ENCODE measurements at places on chromosomes 3 and 15.
A peak's percentile ranks its signal among the peaks of the same experiment; 100 is the strongest.

- DNase-seq: no peak
These were observed 132.4 kb downstream of the FHIT start for GRCh38 chr3:61118830-61119229.

DNA sequence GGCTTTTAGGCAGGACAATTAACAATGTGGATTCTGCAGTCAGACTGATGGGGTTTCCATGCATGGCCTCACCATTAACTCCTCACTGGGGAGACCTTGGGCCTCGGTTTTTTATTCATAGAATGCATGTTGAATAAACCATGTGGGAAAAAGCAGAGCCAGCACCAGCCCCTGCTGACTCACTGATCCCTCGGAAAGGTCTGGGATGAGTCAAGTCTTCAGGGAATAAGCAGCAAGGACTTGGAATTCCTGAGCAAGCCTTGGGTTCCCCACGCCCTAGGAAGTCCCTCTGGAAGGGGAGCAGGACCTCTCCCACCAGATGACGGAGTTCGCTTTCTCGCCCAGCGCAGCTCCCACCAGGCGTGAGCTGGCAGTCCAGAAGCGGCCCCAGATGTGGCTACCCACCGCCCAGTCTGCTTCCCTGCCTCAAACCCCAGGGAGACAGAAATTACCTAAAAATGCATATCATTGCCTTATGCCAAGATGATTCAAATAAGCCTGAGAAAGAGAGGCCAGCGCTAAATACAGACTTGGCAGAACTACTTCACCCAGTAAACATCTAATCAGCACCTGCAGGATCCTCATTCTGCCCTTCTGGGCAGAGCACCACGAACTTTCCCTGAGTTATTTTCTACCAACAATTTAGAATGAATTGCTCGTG is 45.4 kb downstream of the BTD start:
- peak; percentile 90 for DNase-seq

GRCh38 chr3:188947401-188948280 is 224.1 kb upstream of the TPRG1 start:
- peak; percentile 89 for DNase-seq

- DNase-seq: no peak
These were observed 37.1 kb upstream of the LIMD1 start for GRCh38 chr3:45557471-45557870.

GRCh38 chr3:29694331-29694730 is 413.5 kb downstream of the RBMS3 start:
- no peak for DNase-seq

DNA sequence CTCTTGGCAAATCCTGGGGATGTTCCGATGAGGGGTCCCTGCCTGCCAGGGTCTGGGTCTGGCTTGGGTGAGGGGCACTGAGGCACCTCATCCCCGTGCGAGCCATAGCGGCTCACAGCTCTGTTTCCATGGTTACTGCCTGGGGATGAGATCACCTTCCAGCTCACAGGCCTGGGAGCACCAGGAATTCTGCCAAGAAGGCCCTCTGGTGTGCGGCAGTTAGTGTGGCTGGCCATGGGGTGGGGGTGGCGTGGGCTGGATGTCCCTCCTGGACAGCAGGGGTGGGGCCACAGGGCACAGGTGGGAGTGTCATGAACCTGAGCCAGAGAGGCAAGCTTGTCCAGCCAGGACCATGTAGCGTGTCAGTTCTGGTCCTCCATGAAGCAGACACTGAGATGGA is 22.1 kb upstream of the PRR23E start:
- peak; percentile 87 for DNase-seq

DNA sequence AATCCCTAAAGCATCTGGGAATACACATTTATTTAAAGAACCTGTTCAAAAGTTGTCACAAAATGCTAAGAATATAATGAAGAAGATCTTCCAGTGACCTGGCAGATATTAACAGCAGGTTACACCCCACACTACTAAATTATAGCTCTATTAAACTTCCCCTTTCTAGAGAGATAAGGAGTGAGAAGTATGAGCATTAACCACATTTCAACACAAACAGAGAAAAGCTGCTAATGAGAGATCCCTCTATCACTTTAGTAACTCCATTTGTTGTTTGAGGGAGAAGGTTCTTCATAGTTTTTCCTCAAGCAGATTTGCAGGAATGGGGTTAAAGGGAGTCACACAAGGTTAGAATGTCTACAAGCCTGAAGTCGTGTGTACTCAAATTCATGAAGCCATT is 3.6 kb downstream of the COL8A1 start:
- no peak for DNase-seq

DNA sequence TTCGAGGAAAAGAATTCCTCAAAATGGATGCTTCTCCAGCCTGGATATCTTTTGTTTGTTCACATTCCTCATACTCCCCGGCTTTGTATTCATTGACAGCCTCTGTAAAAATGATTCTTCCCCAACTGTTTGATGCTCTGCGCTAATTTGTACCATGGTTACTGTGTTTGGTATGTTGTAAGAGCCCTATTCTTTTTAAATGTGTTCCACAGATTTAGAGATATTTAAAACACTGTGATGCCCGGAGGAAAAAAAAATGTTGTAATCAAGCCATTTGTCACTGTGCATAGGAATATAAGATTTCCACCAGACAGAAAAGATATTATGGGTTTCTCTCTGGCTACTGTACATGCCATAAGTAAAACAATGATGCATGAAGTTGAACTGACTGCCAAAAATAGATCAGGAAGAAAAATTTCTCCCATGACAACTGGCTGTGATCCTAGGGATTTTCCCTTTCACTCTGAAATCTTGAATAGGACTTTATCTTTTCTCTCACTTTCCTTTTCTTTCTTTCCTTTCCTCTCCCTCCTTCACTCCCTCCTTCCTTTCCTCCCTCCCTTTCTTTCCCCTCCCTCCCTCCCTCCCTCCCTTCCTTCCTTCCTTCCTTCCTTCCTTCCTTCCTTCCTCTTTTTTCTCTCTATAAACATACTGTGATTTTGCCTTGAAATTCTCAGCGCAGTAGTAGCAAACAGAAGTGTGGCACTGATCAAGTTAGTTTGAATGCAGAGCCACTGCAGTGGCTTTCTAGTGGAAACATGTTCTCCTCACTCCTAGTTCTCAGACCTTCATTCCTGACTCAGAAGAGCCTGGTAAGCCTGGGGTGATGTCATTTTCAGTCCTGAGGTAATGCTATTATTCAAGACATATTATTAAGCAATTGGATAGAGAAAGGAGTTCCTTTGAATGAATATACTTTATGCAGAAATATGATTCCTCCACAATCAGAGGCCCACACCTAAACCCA is 254.9 kb upstream of the TBL1XR1 start:
- peak; percentile 78 for DNase-seq

DNA sequence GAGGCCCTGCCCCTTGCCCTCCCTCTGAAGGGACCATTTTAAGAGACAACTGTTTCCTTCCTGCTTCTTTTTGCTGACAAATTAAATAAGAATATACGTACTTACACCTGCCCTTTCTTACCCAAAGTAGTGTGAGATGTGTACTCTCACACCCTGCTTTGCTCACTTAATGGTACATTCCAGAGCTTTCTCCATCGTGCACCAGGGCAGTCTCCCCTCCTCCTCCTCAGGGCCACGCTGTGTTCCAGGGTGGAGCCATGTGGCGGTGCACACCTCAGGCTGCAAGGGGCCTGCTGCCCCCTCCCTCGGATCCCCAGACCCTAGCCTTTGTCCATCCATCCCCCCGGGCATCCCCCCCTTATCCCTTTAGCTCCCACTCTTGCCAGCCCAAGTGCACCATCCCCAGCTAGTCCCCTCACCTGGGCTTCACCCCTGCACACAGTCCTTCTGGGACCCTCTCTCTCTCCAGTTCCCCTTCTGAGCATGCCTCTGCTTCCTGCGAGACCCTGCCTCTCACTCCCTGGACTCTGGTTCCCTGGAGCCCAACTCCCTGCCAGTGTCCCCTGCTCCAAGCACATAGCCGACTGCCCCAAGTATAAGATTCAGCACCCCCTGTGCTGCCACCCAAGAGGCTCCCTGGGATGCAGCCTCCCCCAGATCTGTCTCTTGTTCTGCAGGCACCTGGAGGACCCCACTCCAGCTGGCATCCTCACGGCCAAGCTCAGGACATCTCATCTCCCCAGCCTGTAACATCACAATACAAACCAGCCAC is 89.5 kb upstream of the IQSEC1 start:
- no peak for DNase-seq

- DNase-seq: peak; percentile 85
These were observed 43.1 kb downstream of the PDE8A start for GRCh38 chr15:85024509-85025336.

GRCh38 chr3:45994419-45995235 is 997 bp downstream of the FYCO1 start:
- no peak for DNase-seq

DNA sequence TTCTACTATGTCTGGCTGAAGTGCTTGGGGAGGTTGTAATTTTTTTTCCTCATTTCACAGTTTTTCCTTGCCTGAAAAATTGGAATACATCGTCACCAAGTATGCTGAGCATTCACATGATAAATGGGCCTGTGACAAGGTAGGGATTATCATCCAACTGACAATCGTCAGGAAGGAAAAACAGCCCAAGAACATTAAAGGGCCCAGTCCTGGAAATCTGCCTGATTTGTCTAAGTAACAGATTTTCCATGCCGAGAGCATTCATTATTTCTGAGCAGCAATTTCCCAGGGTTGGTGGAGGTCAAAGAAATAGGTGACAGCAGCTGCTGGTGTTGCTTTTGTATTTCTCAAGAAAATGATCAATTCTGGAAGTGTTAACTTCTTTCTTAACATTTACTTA is 226.0 kb upstream of the CHRM5 start:
- no peak for DNase-seq

DNA sequence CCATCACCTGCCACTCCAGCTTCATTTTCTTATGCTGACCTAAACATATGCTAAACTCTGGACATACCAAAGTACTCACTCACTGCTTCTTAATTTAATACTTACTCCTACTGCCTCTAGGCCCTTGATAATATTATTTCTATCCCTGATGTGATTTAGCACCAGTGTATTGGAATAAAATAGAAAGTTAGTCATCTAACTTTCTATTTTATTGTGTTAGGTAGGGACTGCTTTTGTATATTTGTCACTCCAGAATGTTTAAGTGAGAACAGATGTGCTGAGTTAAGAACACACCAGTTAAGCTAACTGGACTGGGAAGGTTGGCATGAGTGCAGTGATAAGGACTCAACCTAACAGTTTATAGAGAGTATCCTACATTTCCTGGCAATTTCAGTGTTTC is 6.5 kb upstream of the CLDN16 start:
- no peak for DNase-seq

DNA sequence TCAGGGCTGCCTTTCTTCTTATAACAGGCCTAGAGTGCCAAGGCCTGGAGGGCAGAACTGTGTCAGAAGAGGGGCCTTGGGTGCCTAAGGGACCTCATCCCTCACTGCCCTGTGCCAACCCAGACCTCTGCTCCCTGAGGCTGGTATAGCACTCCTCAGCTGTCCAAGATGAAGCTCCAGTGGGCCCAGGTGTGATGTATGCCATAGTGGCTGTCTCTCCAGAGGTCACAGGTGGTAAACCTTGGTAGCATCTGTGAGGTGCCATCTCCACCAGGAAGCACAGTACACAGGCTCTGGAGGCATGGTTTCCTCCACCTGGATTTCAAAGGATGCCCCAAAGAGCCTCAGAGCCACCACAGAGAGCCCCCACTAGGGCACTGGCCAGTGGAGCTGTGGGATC is 12.3 kb upstream of the KLHL40 start:
- DNase-seq: no peak

DNA sequence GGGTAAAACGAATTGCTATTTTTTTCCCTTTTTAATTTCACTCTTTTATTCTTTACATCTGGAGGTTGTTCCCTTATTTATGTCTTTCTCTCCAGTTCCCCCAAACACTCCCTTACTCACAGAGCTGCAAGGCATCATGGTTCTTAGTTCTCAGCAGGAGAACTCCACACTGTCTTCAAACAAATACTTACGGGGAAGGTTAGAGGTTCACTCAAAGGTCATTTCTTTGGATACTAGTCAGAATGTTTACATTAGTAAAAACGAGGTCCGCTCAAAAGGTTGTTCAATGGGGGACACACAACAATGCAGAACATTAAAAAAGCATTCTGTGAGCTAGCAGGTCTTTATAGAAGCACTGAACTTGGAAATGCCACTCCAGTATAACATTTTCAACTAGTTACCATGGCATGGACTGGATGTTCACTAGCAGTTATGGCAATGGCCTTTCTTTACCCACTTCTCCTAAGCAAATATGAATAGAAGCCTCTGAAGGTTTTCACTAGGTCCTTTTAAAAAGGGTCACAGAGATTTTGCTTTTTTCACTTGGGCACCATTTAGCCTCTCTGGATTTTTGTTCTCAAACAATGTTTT is 201.7 kb downstream of the MEIS2 start:
- DNase-seq: no peak

GRCh38 chr3:80017369-80017768 is 249.6 kb upstream of the ROBO1 start:
- DNase-seq: no peak

GRCh38 chr3:88988906-88989305 is 118.5 kb upstream of the EPHA3 start:
- DNase-seq: no peak

- peak; percentile 60 for DNase-seq
These were observed 368.0 kb downstream of the MFSD1 start for GRCh38 chr3:159169828-159170227.

GRCh38 chr15:98743177-98743576 is 94.8 kb downstream of the IGF1R start:
- no peak for DNase-seq

- no peak for DNase-seq
These were observed 22.1 kb upstream of the SCAANT1 start for GRCh38 chr3:63934041-63934866.

- DNase-seq: no peak
These were observed 15.3 kb upstream of the EBLN2 start for GRCh38 chr3:73046195-73046594.

DNA sequence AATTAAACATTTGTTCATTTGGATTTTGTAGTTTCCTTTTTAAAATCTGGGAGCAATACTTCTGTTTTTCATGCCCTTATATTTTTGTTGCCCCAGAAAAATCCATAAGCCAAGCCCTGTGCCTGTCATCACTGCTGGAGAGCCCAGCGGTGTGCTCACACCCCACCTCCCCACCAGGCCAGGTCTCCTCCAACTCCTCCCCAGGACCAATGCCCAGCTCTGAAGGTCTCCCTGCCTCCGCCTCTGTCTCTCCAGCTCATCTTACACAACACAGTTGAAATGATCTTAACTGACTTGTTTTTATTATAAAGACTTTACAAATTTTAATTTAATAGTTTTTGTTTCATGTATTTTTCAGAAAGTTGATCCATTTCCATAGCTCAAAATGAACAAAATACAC is 66.4 kb downstream of the RHCG start:
- no peak for DNase-seq

DNA sequence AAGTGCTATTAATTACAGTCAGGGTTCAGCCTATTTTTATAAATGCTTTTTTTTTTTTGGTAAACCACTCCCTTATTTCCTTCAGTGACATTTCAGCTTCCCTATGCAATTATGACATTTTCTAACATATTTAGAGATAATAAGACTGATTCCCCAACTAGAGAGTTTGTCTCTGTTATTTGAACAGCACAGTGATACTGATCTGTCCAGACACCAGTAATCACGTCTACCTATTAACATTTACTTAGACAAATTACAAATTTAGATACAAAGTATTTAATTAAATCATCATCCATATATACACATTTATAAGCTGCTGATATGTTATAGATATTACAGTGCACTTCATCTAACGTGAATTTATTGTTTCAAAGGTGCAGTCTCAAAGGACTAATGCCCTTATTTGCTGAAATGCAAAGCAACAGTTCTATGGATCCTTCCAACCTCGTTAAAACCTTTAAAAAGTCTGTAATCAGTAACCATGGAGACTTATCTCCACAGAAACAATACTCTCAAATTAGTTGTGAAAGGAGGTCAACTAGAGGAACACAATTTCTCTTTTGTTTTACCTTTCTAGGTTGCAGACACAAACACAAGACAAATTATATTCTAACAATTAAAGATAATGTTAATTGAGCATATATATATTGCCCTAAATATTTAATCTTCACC is 1531.1 kb downstream of the SI start:
- no peak for DNase-seq

Measured in AG20443 (cell line).